ENCODE measurements at places on chromosomes 12 and 14.
A peak's percentile ranks its signal among the peaks of the same experiment; 100 is the strongest.

GRCh38 chr14:73232984-73233383 lies 4.3 kb upstream of the PAPLN start:
- DNase-seq = no peak

- no peak for DNase-seq
Measured at GRCh38 chr14:23125933-23126524, 7.0 kb upstream of the CEBPE start.

DNA sequence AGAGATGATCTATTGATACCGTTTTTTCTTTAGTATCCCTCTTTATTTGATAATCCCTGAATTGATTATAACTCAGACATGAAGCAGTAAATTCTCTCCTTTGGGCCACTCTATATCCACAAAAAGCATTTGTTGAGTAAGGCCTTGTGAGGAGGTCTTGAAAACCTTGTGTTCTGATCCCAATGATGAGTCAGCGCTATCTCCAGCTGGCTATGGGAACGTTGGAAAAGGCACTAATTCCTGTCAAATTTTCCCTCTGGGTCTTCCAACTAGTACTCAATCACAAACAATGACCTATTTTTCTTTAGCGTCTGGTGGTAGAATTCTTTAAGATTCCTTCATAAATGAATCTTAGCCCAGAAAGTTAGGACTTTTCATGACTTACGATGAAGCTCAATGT lies 168.4 kb upstream of the LRIG3 start:
- DNase-seq = no peak

- no peak for DNase-seq
Measured at GRCh38 chr14:34605461-34605860, 24.5 kb downstream of the SNX6 start.

GRCh38 chr12:110217996-110218674 lies 62.9 kb upstream of the ATP2A2 start:
- DNase-seq = no peak

DNA sequence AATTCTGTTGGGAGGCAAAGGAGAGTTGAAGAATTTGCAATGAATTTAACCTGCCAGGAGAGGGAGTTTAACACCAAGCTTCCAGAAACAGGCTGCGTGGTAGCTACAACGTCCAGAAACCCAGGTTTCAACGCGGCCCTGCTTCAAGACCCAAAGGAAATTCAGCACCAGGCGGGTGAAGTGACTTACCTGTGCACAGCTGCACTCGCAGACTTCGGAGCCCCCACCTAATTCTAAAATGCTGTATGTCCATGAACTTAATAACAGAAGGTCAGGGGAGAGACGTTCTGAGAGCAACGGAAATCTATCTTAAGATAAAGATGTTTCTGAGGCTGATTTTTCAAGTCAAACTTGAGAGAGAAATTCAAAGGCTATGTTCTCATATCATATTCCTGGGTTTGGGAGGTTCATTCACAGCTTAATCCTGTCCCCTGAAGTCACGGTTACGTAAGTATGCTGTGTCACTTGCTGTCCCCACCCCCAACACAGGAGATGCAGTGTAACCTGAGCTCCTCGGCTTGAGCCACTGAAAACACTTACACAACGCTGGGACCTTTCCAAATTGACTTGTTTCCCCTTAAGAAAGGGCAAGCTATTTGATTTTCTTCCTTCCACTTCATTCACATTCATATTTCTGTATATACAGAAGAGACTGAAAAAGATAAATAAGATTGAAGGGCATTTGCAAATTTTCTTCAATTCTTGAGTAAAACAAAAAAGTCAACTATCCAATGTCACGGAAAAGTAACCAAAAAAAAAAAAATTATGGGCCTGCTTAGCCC lies 22.7 kb downstream of the CLIP1 start:
- DNase-seq = peak; percentile 89

DNA sequence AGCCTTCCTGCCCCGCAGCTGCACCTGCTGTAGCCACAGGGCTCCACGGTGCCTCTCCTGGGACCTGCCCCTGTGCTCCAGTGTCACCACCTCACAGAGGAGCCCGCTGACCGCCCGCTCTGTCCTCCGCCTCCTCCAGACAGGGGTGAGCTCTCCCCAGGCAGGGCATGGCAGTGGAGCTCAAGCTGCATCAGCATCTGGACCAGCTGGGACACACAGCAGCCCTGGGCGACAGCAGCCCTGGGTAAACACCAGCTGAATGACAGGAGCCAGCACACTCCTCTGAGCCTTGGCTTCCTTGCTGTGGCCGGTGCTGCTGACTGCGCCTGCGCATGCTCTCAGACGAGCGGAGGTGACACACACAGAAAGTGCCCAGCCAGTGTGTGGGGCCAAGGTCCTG lies 22.0 kb downstream of the CHGA start:
- DNase-seq = no peak

GRCh38 chr12:30785630-30786029 lies 30.9 kb upstream of the CAPRIN2 start:
- no peak for DNase-seq

GRCh38 chr14:99628887-99629618 lies 15.9 kb upstream of the HHIPL1 start:
- DNase-seq = peak; percentile 87

GRCh38 chr12:115979351-115979750 lies 298.1 kb downstream of the MED13L start:
- DNase-seq = no peak

GRCh38 chr12:59929110-59929509 lies 333.3 kb downstream of the SLC16A7 start:
- DNase-seq = peak; percentile 93

Measured in foreskin fibroblast (primary cell).